ENCODE measurements at places on chromosomes 16 and 17. TPM values are rescaled to one million over a fixed set of nuclear protein-coding genes. Genes with fewer than 3 reads are reported as not detected.

The PPL gene
- 78.4 TPM for total RNA-seq

- H3K36me3 ChIP-seq: peaks cover 13% of the 10 kb centered on the region
- no peaks in the 10 kb centered on the region for H3K4me1 ChIP-seq
- H3K4me3 ChIP-seq: no peak overlapping the region
- no peaks in the 10 kb centered on the region for H3K27me3 ChIP-seq
- no peak overlapping the region for H3K27ac ChIP-seq
Observed at GRCh38 chr17:58507123-58507634, 7.3 kb downstream of the MTMR4 start.

- H3K36me3 ChIP-seq: peaks cover 4% of the 10 kb centered on the region
- no peak overlapping the region for H3K4me3 ChIP-seq
- peaks cover 12% of the 10 kb centered on the region for H3K4me1 ChIP-seq
- no peak for DNase-seq
Observed at GRCh38 chr16:56370185-56370874, 55.0 kb downstream of the AMFR start.

GRCh38 chr17:18041776-18042175 lies 2.6 kb downstream of the GID4 start:
- no peak overlapping the region for H3K27ac ChIP-seq
- peaks cover 20% of the 10 kb centered on the region for H3K4me1 ChIP-seq
- no peak overlapping the region for H3K4me3 ChIP-seq
- no peaks in the 10 kb centered on the region for H3K36me3 ChIP-seq

DNA sequence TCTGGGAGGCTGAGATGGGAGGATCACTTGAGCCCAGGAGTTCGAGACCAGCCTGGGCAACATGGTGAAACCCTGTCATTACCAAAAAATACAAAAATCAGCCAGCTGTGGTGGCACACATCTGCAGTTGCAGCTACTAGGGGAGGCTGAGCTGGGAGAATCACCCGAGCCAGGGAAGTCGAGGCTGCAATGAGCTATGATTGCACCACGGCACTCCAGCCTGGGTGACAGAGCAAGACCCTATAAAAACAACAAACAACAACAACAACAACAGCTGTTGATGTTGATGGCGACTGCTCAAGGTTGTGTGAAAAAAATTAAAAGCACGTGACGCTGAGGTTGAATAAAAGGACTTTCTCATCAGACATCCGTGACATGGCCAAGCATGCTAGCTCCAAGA lies 40.8 kb upstream of the CIBAR2 start:
- H3K27ac ChIP-seq: no peak overlapping the region
- no peak for DNase-seq
- no peak overlapping the region for H3K4me3 ChIP-seq
- H3K36me3 ChIP-seq: no peaks in the 10 kb centered on the region

The PRRT2 gene
- 1.9 TPM for total RNA-seq

Data from kidney (tissue), 22 donors.